ENCODE measurements at places on chromosomes 16 and 17.

- DNase-seq: no peak
Measured at GRCh38 chr16:86298758-86299134, 211.6 kb upstream of the FOXF1 start.

GRCh38 chr17:14630621-14631020 is 329.7 kb downstream of the HS3ST3B1 start:
- DNase-seq: no peak

- DNase-seq: no peak
Measured at GRCh38 chr16:47979164-47979520, 176.7 kb downstream of the ABCC12 start.

GRCh38 chr16:54140057-54140787 is 146.4 kb downstream of the IRX3 start:
- DNase-seq: no peak

DNA sequence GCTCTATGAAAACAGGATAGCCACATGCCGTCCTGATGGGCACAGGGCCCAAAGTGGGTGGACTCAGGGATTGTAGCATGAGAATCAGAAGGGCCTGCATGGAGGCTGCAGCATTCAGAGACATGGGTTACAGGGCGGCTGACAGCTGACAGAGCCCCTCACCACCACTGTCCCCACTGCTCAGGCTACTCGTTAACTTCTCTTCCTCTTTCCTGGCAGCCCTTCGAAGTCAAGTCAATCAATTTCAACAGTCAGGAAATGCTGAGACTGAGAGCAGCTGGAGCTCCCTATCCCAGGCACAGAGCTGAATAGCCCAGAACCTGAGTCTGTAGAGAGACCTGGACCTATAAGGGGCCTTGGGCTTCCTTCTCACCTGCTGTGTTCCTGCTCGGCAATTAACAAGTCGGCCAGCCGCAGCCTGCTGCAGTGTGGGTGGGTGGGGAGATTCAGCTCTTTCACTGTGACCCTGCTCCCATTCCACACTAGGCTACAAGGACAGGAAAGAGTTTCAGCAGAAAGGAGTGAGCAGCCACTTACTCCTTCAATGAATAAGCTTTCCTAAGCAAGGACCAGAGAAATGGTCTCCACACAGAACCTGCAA is 76.9 kb downstream of the TEX14 start:
- no peak for DNase-seq

DNA sequence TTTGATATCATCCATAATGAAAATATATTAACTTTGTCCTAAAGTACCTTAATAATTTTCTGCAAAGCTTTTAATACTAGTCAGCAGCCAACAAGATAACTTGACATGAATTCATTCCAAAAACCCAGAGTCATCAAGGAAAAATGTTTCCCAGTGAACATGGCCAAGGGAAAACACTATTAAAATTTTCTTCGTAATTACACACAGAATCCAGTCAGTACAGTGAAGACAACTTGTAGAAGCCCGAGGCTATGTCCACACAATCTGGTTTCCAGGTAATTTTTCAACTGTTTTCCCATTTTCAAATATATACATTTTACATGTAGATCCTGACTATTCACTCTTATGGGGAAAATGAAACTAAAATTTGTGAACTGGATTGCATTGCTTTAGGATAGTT is 600.9 kb downstream of the CDH8 start:
- DNase-seq: no peak

- no peak for DNase-seq
Measured at GRCh38 chr17:14831491-14831890, 433.6 kb downstream of the PMP22 start.

DNA sequence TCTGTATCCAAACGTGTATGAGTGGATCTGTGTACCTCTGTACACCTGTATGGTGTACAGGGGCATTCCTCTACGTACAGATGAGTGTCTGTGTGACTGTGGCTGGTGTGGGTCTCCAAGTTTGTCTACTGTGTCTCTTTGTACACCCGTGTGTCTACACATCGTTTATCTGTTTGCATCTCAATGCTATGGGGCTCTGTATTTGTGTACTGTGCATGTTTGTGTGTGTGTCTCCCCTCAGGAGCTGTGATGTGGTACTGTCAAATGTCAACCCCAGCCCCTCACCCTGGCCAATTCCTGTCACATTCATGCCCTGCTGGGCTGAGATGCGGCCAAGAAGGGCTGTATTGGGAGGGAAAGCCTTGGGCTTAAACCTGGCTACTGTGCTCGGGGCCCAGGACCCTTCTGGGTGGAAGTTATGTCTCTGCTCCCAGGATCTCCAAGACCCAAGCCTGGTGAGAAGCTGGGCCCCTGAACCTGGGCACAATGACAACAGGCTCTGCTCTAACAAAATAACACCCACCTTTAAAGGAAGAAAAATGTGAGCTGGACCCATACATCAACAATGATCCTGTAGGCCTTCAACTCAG is 3.5 kb upstream of the NAGS start:
- no peak for DNase-seq

GRCh38 chr16:3004319-3004718 is 8.4 kb upstream of the CLDN9 start:
- no peak for DNase-seq

- DNase-seq: no peak
Measured at GRCh38 chr17:47797797-47798196, 23.8 kb downstream of the OSBPL7 start.

DNA sequence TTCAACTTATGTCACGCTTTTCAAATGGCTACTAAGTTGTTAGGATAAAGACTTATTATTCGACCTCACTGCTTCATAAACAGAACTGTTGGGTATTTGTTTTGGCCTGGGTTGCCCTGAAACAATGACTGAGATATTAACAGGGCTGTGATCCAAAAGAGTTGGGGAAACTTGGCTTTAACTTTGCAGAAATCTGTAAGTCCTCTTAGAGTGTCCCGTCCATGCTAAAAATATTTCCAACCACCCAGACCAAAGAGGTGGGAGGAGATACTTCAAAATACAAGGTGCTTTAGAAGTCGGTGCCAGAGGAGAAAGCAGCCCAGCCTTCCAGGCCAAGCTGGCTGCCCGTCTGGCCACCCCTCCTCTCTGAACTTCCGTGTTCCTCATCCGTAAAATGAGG is 16.1 kb upstream of the SPATA32 start:
- DNase-seq: no peak

- no peak for DNase-seq
Measured at GRCh38 chr17:67855504-67856324, 30.4 kb downstream of the BPTF start.

DNA sequence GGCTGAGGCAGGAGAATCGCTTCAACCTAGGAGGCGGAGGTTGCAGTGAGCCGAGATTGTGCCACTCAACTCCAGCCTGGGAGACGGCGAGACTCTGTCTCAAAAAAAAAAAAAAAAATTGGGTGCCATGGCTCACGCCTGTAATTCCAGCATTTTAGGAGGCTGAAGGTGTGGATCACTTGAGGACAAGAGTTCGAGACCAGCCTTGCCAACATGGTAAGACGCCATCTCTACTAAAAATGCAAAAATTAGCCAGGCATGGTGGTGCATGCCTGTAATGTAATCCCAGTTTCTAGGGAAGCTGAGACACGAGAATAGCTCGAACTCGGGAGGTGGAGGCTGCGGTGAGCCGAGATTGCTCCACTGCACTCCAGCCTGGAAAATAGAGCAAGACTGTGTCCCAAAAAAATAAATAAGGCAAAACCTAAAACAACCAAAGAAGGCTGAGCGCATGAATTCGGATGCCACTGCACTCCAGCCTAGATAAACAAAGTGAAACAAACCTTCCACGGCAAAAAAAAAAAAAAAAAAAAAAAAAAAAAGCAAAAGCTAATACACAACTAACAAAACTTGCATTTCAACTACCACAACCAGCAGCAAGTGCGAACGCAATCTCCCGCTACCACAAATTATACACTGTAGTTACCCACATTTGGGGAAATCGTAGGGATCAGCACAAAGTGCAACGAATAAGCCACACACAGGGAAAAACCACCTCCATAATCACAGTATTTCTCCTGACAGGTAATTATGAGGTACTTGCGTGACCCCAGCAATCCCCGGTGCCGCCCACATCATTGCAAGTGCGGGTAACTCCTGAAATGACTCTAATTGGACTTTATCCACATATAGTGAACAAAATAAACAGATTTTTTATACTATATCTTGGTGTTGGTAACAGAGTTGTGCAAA is 25.6 kb downstream of the TEX14 start:
- DNase-seq: no peak

DNA sequence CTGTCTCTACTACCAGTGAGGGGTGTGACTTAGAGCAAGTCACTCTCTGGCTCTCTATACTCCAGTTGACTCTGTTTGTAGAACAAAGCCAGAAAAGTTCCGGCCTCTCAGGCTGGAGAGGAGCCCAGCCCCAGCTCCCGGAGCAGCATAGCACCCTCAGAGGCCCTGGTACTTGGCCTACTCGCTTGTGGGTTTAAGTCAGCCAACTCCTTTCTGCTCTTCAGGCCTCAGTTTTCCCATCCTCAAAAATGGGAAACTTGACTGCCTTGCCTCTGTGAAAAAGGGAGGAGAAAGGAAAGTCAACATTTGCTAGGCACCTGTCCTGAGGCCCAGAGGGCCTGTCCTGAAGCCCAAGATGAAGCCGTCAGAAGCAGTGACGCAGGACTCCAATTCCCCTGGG is 1.1 kb downstream of the CHST6 start:
- no peak for DNase-seq

- DNase-seq: no peak
Measured at GRCh38 chr16:50697881-50698767, 4.7 kb downstream of the NOD2 start.

DNA sequence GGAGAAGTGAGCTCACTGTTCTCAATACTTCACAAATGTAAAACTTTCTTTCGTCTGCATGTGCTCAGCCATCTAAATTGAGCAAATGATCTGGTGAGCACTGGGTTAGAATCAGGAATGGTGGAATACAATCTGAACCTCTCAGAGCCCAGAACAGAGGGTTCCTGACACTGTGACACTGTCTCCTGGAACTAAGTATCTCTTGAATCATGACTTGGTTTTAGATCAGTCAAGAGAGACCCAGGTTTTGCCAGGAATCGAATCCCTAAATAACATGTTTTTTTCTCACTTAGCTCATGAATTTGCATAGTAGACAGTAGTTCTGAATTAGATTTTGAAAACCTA is 49.3 kb downstream of the SF3B3 start:
- DNase-seq: no peak

DNA sequence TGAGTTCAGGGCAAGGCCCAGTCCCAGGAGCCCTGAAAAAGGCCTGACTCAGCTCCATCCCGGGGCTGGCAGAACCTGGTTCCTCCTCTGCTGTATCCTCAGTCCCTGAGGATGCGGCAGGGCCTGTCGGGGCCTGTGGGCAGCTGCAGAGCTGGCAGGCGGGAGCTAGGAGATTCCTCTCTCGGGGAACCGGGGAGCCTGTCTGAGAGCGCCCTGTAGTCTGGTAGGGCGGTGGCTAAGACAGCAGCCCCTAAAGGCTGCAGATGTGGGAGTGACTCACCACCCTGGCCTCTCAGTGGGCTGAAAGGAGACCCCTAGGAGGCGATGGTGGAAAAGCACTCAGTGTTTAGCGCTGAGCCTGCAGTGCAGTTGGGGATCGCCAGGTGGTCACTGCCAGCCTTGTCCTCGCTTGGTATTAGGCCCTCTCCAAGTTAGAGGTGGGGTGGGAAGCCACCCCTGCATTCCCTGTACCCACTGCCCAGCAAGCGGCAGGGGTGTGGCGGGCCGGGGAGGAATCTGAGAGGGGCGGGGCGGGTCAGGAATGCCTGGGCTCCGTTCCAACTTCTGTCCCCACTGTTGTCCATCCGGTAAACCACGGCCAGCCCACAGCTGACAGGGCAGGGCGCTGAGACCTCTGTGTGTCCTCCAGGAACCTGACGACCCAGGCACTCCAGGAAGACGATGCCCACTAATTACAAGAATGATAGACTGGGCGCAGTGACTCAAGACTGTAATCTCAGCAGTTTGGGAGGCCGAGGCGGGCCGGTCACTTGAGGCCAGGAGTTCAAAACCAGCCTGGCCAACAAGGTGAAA is 29.5 kb upstream of the CDH1 start:
- DNase-seq: no peak

- DNase-seq: no peak
Measured at GRCh38 chr16:55571-56136, 2.0 kb downstream of the SNRNP25 start.

DNA sequence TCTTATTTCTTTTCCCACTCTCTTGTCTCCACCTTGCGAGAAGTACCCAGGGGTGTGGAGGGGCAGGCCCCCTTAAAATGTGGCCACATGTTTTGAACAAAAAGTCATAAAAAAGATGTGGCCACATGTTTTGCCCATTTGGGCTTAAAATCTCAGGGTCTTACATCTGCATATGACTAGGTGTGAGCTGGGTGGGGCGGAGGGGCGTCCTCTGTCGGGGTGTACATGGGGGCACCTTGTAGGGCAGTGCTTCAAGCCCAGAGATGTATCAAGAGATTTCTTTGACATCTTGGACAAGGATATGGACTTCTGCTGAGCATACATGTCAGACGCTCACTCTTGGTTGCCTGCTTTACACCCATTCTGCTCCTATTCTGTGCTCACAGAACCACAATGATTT is 13.0 kb upstream of the SLC47A1 start:
- no peak for DNase-seq

DNA sequence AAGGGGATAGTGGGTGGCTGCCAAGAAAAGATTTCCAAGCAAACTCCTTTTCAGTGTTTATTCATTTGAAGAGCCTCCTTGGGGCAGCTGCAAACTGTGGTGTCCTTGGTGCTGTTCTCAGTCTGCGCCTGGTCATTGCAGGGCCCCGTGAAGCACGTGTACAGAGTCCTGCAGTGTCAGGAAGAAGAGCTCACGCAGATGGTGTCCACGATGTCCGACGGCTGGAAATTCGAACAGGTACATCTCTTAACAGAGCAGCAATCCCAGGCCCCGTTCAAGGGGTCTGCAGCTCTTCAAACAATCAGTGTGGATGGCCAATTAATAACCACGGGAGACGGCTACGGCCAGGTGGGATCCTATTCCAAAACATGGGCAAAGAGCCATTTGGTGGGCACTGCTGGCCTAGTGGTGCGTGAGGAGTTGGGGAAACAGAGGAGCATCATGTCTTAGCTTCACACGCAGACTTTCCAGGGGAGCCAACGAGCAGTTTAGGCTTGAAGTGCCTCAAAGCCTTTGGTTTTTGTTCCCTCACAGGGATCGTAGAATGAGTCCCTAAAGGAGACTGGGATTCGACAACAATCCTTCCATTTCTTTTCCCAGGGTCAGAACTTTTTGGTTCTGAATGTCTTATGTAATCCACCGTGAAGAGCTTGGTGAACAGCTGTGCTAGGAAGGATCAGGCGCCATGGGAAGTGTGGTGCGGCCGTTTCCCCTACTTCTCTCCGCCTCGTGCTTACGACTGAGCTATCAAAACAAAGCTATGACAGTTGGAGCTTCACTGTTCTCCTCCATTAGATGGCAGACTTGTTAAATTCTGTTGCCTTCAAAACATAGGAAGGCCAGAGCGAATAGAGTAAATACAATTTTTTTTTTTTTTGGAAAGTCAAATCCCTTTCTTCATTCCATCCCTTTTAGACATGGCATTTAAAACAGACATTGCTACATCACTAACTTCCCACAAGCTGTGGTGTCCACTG is 12.6 kb downstream of the KCTD2 start:
- no peak for DNase-seq

- no peak for DNase-seq
Measured at GRCh38 chr16:85134789-85135142, 22.5 kb upstream of the CIBAR2 start.

Measured in effector CD4-positive, alpha-beta T cell (primary cell).